Stimulated activated CD4-positive, alpha-beta T cell treated with anti-CD3 and anti-CD28 coated beads, Interleukin-15, amount 100 ng/mL, for 1 hour (primary cell): ENCODE measurements at places on chromosomes 5 and 9.

DNA sequence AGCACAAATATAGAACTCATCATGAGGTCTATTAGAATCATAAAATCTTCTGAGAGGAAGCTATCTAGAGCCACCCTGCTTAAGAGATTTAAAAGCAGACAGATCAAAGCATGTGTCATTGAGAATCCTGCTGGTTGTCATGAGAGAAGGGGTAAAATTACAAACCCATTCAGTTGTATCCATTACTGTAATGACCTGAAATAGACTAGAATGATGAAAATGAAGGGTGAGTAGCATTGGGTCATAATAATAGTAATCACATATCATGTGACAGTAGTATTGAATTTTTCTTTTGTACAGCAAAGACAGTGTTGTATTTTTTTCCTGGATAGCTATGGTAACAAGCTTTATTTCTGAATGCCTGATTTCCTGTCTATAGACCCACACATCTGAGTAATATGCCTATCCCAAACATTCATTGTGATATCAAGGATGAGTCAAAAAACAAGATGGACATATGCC lies 149.0 kb downstream of the PDE4D start:
- no peak for DNase-seq

GRCh38 chr9:82991671-82992070 lies 71.3 kb downstream of the RASEF start:
- DNase-seq: no peak

DNA sequence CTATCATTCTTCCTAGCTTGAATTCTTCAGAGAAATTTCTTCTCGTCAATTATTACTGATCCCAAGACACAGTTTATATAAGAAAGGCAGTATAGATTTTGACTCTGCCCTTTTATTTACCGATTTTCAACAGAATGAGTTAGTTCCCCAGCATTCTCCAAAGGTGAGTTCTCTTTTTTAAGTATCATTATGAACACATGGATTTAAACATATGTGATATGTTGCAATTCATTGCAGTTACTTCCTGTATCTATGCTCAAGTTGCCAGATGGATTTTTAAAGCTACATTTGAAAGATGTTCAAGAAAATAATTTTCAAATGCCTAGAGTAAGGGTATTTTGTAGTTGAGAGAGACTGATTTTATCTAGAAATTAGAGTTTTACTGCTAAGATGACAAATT lies 8.4 kb downstream of the WDR41 start:
- no peak for DNase-seq

DNA sequence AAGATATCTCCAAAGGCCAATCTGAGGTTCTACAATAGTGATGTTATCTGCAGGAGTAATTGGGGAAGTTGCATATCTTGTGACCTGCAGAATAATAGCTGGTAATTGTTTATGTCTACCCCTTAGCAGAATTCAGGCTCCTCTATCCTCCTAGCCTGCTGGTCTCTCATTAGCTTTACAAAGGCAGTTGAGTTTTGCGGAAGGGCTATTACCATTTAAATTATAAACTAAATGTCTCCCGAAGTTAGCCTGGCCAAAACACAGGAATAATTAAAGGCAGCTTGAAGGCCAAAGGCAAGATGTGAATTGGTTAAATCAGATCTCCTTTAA lies 168.7 kb downstream of the TTC39B start:
- no peak for DNase-seq

DNA sequence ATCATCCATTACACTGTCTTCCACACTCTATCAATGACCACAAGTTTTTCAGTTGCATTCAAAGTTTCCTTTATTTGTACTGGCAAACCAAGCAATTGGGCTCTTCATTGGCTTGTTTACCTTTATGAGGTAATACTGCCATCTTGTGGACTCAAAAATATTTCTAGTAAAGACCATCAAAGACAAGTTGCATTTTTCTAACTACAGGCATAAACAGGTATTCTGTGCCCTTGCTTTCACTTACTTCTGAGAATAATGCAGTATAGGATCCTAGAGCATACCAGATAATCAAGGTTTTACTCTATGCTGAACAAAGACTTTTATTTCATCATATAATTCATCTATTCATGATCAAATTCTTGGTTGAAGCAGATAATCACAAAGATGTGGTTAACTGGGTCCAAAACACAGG lies 173.7 kb upstream of the POU5F2 start:
- DNase-seq: no peak

- no peak for DNase-seq
Measured at GRCh38 chr5:10195301-10195700, 54.4 kb downstream of the ATPSCKMT start.

- DNase-seq: no peak
Measured at GRCh38 chr9:116656977-116657376, 30.1 kb upstream of the TRIM32 start.

DNA sequence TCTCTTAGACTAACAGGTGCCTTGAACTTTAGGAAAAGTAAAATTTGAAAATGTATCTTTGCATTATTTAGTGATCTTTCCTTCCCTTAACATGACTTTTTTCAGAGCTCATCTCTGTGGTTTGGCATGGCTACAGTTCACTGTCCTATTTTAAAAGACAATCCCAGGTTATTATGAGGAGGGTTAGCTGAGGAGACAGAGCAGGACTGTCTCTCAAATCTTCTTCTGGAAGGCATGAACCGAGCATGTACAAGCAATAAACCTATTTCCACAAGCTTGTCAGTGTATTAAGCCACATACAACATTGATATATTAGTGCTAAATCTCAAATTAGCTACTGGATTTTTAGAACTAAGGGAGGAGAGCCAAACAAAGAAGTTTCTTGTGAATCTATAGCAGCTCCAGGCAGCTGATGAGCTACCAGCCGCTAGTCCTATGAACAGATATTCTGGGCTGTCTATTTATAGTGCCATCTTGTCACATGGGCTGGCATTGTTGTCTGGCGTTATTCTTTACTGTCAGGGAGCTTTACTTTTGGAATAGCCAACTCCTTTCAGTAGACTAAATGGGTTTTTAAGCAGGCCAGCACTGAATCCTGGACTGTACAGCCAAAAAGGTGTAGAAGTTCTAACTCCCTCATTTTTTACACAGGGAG lies 171.2 kb upstream of the ACTBL2 start:
- no peak for DNase-seq

- no peak for DNase-seq
Measured at GRCh38 chr9:105198023-105198422, 46.4 kb upstream of the SLC44A1 start.

DNA sequence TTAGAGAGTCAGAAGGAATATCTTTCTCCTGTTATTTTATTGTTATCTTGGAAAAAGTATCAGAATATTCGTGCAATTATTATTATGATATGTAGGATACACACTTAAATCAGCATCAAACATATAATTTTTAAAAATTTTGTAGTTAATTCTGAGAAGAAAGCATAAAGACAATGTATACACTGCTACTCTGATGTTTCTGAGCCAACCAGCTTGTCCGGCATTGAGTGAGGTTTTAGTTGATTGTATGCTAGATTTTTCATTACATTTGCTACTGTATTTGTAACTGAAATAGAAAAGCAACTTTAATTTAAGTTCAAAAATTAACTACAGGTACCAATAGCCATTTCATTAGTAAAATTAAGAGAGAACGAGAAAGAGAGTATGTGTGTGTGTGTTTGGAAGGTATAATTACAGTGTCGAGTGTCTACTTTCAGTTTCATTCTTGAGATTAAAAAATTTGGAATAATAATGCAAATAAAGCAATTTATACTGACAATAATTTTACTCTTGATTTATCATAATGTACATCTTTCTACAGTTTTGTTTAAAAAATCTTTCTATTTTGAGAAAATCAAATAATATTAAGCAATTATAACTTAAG lies 160.4 kb upstream of the CDH12 start:
- no peak for DNase-seq

DNA sequence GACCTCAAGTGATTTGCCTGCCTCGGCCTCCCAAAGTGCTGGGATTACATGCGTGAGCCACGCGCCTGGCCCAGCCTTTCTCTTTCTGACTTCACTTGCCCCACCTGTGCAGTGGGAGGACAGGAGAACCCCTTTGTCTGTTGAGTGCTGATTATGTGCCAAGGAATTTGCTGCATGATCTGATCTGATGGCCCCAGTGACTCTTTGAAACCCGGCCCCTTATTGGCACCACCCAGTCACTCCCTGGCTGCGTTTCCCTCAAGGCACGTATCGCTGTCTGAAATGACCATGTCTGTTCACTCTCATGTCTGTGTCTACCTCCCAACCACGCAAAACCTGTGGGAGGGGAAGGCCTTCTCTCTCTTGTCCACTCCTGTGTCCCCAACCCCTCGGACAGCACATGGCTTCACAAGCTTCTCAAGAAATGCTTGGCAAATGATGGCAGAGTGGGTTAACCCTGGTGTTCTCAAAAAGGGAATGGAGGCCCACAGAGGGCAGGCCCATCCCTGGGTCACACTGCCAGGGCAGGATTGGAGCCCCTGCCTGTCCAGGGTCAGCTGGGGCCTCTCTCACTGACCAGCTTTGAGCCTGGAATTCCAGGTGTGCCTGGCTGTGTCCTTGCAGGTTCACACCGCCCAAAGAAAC lies 21.9 kb downstream of the NEK6 start:
- DNase-seq: no peak

- no peak for DNase-seq
Measured at GRCh38 chr9:26033336-26033735, 355.1 kb upstream of the TUSC1 start.

GRCh38 chr5:94884311-94884710 lies 265.8 kb downstream of the SLF1 start:
- no peak for DNase-seq

DNA sequence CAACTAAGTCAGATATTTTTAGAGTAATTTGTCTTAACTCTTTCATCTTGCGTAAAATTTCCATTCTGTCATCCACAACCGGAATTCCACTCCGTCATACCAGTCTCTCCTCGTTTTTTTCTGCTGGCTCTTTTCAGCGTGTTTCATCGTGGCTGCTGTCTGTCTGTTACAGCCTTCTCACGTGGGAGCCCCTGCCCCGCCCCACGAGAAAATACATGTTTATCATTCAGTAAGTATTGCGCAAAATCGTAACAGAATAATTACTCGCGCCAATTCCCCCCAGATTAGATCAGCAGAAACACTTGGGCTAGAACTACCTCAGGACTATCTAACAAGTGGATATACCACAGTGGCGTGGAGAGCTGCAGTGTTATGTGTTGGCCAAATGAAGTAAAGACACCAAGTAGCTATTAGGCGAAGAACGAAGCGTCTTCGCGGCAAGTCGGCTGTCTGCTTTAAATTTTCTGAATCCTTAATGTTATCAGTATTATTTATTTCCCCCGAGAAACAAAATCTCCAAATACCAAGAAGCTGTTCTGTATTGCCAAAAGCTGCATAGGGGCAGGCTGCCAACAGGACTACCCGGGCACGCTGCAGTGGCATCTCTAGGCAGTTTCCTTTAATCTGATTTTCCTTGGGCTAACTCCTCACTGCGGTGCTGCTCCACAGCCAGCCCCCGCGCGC lies 566 bp upstream of the FOCAD start:
- peak; percentile 4 for DNase-seq

- no peak for DNase-seq
Measured at GRCh38 chr5:165185716-165186115, 1680.3 kb downstream of the MAT2B start.

DNA sequence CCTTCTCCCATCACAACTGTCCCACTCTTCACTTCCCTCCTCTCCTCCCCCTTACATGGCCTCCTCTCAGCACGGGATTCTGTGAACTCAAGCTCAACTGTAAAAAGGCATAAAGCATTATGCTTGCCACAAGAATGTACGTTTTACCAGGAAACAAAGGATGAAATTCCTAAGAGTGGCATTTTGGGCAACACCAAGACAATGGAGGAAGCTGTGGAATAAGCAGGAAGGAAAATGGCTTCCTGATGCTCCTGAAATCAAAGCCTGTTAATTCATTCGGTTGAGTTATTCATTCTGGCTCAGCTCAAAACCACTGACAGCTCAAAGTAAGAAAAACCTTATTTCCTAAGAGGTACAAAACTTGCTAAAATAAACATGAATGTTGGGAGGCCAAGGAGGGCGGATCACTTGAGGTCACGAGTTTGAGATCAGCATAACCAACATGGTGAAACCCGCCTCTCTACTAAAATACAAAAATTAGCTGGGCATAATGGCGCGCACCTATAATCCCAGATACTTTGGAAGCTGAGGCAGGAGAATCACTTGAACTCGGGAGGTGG lies 40.8 kb upstream of the DMRT1 start:
- no peak for DNase-seq

GRCh38 chr5:156221816-156222215 lies 105.1 kb upstream of the SGCD start:
- DNase-seq: no peak

- peak; percentile 1 for DNase-seq
Measured at GRCh38 chr5:101678481-101679193, 617.4 kb downstream of the SLCO4C1 start.

DNA sequence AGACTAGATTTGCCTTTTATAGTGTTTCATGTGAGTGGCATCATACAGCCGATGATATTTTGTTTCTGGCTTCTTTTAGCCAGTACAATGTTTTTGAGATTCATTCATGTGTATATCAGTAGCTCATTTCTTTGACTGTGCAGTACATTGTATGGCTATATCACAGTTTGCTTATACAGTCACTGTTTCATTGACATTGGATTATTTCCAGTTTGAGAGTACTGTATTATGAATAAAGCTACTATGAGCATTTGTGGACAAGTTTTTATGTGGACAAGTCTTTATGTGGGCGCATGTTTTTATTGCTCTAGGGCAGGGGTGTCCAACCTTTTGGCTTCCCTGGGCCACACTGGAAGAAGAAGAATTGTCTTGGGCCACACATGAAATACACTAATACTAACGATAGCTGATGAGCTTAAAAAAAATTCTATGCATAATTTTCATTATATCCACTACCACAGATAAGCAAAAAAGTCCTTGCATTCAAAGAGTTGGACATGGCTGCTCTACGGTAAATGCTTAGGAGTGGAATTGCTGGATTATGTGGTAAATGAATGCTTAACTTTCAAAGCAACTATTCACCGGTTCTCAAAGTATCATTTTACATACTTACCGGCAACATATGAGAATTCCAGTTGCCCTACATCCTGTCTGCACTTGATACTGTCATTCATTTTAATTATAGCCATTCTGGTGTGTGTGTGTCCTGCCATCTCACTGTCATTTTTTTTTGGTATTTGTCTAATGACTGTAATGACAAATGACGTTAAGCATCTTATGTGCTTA lies 177.8 kb downstream of the RGS3 start:
- no peak for DNase-seq

DNA sequence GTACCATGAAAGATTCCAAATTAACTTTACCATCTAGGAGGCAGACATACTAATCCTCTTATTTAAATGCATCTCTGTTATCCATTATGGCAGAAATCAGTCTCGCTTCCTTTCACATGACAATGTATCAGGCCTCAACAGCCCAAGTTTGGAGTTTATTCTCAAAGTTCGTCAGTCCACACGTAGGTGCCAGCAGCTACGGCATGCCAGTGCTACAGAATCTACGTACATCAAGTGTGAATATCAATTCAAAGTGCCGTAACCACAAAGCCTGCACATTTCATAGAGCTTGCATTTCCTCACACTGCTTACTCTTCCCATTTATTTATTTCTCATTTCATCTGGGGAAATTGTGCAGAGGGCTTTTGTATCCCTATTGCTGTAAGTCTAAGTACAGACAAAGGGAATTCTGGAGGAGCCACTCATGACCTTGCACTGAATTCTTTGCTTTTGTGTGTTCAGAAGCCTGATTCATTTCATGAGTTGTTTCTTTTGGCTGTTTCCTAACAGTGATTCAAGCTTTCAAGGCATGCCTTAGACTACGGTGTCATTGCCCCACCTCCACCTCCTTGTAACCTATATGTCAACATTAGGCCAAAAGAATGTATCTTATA lies 10.0 kb downstream of the ENC1 start:
- no peak for DNase-seq
